ENCODE measurements at places on chromosomes 7 and 10. TPM values are rescaled to one million over a fixed set of nuclear protein-coding genes. Genes with fewer than 3 reads are reported as not detected.

Gene NPTX2
- not detected for total RNA-seq

Gene WAPL
- total RNA-seq = 24.5 TPM

Gene EPC1
- 148 TPM for total RNA-seq

Gene EFCAB10
- total RNA-seq = 0.18 TPM

Gene LEP
- total RNA-seq = not detected

- no peak overlapping the region for H3K27ac ChIP-seq
- peaks cover 36% of the 10 kb centered on the region for H3K4me1 ChIP-seq
- no peak overlapping the region for H3K4me3 ChIP-seq
- peak; percentile 36 for DNase-seq
Measured at GRCh38 chr7:17530741-17531421, 232.4 kb downstream of the AHR start.

DNA sequence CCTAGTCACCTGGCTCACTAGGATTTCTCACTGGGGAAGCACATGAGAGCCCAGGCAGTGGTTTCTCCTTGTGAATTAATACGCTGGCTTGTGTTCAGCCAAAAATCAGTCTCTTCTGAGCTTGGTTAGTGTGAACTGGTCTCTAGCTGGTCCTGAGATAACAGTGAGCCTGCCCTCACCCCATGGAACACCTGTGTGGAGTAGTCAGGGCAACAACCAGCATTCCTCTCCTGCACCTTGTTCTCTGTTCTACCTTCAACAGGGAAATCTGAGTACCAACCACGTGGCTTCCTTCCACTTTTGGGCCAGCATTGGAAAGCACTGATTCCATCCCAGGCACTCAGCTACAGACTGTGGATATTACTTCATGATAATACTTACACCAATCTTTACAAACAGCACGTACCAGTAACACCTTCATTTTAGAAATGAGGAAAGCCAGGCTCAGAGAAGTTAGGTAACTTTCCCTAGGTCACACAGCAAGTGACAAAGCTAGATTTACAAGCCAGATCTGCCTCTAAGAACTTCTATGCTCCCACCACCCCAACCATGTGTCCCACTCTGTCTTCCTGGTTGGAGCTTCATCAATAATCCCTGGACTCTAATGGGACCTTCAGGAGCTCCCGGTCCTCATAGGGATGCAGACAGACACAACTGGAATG, 106.6 kb downstream of the GRID1 start:
- H3K27ac ChIP-seq = no peak overlapping the region
- no peaks in the 10 kb centered on the region for H3K27me3 ChIP-seq
- no peaks in the 10 kb centered on the region for H3K4me1 ChIP-seq

DNA sequence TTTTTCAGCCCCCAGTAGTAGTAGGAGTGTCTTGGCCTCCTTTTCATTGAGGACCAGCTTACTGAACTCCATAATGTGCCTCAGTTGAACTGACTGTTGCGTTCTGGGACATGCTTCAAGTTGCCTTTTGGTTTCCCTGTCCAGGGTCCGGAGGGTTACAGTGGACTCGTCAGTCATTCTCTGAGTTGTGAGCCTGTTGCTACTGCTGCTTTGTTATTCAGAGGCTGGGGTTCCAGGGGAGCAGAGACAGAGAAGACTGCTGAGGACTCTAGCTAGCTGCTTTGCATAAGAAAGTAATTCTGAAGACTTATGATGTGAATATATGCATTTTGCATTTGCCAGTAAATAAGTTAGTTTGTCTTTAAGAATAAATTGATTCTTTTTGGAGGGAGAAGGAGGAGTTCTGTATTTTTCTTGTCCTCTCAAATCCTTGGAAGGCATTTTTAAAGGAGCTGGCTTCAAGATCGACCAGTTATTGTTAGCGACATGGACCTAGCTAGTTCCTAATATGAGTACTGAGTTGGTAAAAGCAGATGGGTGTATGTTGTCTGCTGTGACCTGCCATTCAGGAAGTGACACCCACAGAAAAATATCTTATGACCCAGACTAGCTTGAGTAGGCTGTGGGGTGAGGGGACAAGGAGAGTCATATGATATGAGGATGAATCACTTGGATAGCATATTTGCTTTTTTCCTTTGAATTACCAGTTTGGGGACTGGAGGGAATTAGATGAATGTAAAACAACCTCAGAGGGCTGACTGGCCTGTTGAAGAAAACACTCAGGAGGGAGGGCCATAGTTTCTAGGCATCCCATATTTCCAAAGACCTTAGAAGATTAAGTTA, 8.3 kb downstream of the PI4K2A start:
- peaks cover 36% of the 10 kb centered on the region for H3K36me3 ChIP-seq
- peaks cover 61% of the 10 kb centered on the region for H3K4me1 ChIP-seq
- H3K27ac ChIP-seq = peak overlapping the region; percentile 84
- H3K27me3 ChIP-seq = no peaks in the 10 kb centered on the region

- no peaks in the 10 kb centered on the region for H3K4me1 ChIP-seq
- H3K36me3 ChIP-seq = no peaks in the 10 kb centered on the region
- H3K27me3 ChIP-seq = peaks cover 29% of the 10 kb centered on the region
- H3K4me3 ChIP-seq = no peak overlapping the region
- no peak overlapping the region for H3K27ac ChIP-seq
- DNase-seq = no peak
Measured at GRCh38 chr7:107014387-107015023, 30.0 kb upstream of the PRKAR2B start.

GRCh38 chr10:326894-327635, 191.8 kb downstream of the ZMYND11 start:
- H3K36me3 ChIP-seq = no peaks in the 10 kb centered on the region
- no peaks in the 10 kb centered on the region for H3K27me3 ChIP-seq
- H3K4me1 ChIP-seq = peaks cover 22% of the 10 kb centered on the region

GRCh38 chr7:57201021-57201894, 69.0 kb upstream of the ZNF479 start:
- no peak overlapping the region for H3K27ac ChIP-seq
- no peak for DNase-seq
- H3K27me3 ChIP-seq = no peaks in the 10 kb centered on the region
- no peaks in the 10 kb centered on the region for H3K4me1 ChIP-seq
- no peaks in the 10 kb centered on the region for H3K36me3 ChIP-seq
- no peak overlapping the region for H3K4me3 ChIP-seq

- DNase-seq = no peak
- no peaks in the 10 kb centered on the region for H3K27me3 ChIP-seq
Measured at GRCh38 chr10:516764-517163, 172.7 kb downstream of the DIP2C start.

GRCh38 chr10:29377333-29377961, 88.6 kb downstream of the LYZL1 start:
- no peak overlapping the region for H3K27ac ChIP-seq
- DNase-seq = peak; percentile 33
- no peak overlapping the region for H3K4me3 ChIP-seq
- no peaks in the 10 kb centered on the region for H3K4me1 ChIP-seq

- H3K27ac ChIP-seq = no peak overlapping the region
- peaks cover 24% of the 10 kb centered on the region for H3K36me3 ChIP-seq
- H3K4me3 ChIP-seq = no peak overlapping the region
- 0 out of 2 replicates have a peak, but pooled peaks cover 2% of the 10 kb centered on the region for H3K4me1 ChIP-seq
- no peaks in the 10 kb centered on the region for H3K27me3 ChIP-seq
Measured at GRCh38 chr10:35563261-35563891, 41.8 kb upstream of the GJD4 start.

- DNase-seq = no peak
- peak overlapping the region; percentile 36 for H3K27ac ChIP-seq
- no peaks in the 10 kb centered on the region for H3K27me3 ChIP-seq
- no peaks in the 10 kb centered on the region for H3K36me3 ChIP-seq
Measured at GRCh38 chr7:92621561-92622023, 31.4 kb upstream of the FAM133B start.

DNA sequence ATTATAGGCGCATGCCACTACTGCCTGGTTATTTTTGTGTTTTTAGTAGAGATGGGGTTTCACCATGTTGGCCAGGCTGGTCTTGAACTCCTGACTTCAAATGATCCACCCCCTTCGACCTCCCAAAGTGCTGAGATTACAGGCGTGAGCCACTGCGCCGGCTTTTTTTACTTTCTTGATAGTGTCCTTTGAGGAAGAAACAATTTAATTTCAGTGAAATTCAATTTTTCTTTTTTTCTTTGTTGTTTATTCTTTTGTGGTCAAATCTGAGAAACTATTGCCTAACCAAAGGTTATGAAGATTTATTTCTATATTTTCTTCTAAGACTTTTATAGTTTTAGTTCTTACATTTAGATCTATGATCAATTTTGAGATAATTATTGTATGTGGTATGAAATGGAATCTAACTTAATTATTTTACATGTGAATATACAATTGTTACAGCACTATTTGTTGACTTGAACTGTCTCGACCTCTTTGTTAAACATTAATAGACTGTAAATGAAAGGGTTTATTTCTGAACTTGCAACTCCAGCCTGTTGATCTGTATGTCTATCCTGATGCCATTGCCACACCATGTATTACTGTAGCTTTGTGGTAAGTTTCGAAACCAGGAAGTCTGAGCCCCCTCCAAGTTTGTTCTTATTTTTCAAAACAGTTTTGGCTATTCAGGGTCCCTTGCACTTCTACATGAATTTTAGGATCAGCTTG, 19.8 kb upstream of the RASSF4 start:
- H3K36me3 ChIP-seq = no peaks in the 10 kb centered on the region
- H3K27ac ChIP-seq = no peak overlapping the region
- DNase-seq = no peak

DNA sequence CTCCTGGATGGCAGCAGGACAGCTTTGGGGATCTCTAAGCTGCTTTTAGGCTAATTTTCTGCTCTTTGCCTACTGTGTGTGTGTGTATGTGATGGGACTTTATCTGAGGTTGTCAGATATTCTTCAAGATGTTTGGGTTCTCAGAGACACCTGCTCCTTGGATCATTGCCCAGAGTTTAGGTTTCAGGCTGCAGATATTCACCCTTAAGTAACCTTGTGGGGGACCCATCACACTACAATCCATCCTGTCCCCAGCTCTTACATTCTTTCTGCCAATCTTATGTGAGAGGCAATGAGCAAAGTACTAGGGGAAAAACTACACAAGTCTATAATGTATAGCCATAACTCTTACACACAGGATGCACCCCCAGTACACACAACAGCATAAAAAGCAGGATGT, 263.0 kb upstream of the ZWINT start:
- no peak overlapping the region for H3K27ac ChIP-seq
- H3K4me3 ChIP-seq = no peak overlapping the region
- DNase-seq = no peak
- H3K4me1 ChIP-seq = no peaks in the 10 kb centered on the region
- H3K36me3 ChIP-seq = no peaks in the 10 kb centered on the region

Measured in PC-3 (cell line).